Stimulated activated CD8-positive, alpha-beta memory T cell treated with anti-CD3 and anti-CD28 coated beads, Interleukin-7, amount 100 ng/mL, for 24 hours (primary cell): ENCODE measurements at places on chromosomes 16 and 17.

DNA sequence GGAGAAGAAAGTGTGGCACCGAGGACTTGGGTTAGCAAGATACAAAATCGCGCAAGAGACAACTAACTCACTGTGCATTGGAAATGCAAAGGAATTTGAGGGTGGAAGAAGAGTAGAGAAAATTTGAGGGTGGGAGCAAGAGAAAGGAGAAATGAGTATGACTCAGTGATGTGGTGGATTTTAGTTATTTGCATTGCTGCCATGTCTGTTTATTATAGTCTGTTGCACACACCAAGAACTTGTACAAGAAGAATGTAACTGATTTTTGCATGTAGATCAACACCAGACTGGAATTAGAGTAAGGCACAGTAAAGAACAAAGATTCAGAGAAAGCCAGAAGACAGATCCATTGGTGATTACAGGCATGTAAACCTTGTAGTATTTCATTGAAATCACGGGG, 71.6 kb upstream of the SMIM36 start:
- no peak for DNase-seq

GRCh38 chr17:80260791-80261158, at the start of gene RNF213:
RNF213 (plus strand) TSS chr17:80260852; CDS start chr17:80263682, 2,830 bp downstream.
- no peak for DNase-seq

DNA sequence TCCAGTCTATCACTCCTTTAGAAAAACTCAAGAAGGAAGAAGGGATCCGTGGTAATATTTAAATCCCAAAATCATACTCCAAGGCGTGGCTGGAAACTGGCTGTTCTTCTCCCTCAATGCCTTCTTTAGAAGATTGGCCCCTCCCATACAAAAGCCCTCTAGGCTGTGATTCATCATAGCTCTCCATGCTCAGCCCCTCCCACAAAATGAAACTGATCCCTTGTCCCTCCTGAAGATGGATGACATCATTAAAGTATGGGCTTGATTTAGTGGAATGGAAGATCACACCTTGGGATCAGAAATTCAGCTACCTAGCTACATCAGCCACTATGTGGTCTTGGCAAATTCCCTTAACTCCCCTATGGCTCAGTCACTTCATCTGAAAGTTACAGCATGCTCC, 4.1 kb downstream of the GRIN2A start:
- DNase-seq, result no peak

- DNase-seq, result no peak
Observed at GRCh38 chr17:79537061-79537460, 73.8 kb downstream of the RBFOX3 start.

DNA sequence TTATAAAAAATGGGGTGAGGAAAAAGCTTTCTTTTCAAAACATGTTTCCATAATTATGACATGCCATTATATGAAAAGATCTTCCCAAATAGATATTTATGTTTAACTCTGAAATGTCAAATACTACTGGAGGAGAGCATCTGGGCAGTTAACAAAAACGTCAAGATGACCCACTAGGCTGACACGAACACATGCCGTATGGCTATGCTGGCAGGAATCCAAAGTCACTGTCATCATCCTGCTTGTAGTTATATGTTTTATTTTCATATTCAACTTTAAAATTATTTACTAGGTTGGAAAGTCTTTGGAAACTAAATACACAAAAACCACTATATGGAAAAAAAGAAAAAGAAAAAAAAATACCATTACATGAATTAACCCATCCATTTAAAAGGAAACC, 27.3 kb downstream of the ANKFY1 start:
- no peak for DNase-seq

DNA sequence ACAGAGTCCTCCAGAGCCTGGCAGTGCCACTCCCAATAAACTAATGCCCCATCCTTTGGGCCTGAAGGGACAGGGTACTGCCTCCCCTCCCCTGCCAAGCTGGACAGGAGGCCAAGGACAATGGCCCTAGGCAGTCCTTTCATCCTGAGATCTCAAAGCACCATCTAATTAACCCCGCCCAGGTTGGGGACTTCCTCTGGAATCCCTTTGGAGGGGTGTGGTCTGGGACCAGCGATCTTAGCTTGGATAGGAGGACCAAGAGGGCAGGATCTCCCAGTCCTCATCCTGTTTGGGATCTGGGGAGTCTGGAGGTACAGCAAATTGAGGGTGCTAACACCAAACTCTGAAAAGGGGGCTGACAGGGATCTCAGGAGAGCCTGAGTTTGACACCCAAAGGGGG, 18.2 kb upstream of the SP6 start:
- no peak for DNase-seq

DNA sequence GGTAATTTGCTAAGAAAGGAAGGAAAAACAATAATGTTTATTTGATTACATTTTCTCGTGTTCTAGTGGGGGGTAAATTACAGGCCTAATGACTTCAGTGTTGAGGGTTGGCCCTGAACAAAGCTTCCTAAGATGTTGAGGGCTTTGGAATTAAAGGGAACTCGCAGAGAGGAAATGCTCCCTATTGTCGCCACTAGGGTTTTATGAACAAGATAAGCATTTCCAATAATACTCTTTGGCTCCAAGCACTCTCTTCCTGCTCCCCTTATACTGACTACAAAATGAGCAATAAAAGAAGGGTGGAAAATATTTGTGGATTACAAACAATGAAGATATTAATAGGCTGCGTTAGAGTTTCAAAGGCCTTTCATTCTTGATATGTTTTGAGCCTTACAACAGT, 363.6 kb downstream of the HS3ST3B1 start:
- DNase-seq, result no peak

DNA sequence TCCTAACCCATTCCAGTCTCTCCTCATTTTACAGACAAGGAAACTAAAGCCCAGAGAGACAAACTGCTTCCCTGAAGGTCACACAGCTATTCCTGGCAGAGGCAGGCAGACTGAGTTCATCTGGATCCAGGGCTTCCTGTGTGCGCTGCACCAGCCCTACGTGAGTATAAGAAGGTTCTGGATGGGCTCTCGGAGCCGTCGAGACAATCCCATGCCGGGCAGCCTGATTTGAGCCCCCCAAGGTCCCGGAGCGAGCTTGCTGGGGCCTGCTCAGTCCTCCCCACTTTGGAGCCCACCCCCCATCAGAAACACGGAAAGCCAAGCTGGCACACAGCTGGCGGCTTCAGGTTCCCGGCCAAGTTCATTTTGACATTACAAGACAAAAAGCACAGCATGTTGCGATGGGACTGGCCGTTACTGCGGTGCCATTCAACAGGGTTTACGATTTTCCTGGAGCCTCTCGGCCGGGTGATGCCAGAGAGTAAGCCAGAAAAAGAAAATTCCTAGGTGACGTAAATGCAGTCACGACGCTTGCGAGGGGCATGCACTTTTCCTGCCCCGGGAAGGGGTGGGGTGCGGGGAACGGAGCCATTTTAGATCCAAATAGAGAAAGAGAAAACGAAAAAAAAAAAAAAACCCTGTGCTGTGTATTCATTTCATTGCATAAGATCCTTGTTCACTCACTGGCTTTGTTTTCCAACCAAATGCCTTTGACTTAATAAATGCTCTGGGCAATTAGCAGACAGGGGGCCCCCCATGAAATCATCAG, 167.1 kb upstream of the FOXF1 start:
- DNase-seq, result no peak

GRCh38 chr16:68367030-68367429, 56.2 kb downstream of the PRMT7 start:
- peak; percentile 23 for DNase-seq

- DNase-seq, result no peak
Observed at GRCh38 chr16:55471448-55472097, 7.4 kb upstream of the MMP2 start.

GRCh38 chr17:81151278-81151677, 14.0 kb upstream of the PVALEF start:
- no peak for DNase-seq

DNA sequence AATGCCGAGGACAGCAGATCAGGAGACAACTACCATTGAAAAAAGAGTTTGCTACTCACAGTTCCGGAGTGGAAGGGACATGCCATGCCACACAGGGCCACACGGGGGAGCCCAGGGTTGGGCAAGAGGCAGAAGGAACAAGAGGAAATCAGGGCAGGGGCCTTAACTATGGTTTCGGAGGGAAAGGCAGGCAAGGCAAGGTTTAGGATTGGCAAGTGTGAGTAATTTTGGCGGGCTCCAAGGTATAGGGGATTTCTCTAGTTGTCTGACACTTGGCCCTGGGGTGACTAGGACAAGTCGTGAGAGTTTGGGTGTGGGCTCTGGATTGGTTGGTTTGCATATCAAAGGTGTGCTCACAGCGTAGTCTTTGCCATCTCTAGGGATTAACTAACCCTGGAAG, 27.0 kb upstream of the NTN1 start:
- peak; percentile 46 for DNase-seq

GRCh38 chr16:30185683-30186421, 2.5 kb downstream of the CORO1A start:
- peak; percentile 57 for DNase-seq

GRCh38 chr17:80797741-80798594, 193.7 kb upstream of the CHMP6 start:
- DNase-seq, result no peak

- DNase-seq, result no peak
Observed at GRCh38 chr17:2750721-2751120, 1.3 kb upstream of the CCDC92B start.

DNA sequence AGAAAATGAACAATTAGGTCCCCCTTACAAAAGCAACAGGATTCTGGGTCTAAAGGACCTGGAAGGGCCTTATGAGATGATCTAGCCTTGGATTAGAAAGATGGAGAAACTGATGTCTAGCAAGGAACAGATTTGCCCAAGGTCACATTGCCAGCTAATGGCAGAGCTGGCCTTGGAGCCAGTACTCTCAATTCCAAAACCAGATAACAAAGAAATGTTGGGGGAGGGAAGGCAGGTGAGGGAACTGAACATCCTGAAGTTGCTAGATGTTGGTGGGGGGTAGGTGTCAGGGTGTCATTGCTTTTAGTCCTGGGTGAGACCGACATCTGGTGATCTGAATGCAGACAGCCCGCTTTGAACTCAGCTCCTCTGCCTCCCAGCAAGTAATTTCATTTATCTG, 11.3 kb upstream of the ZNF423 start:
- DNase-seq, result no peak

- DNase-seq, result no peak
Observed at GRCh38 chr16:53089434-53090285, 34.9 kb downstream of the CHD9 start.

DNA sequence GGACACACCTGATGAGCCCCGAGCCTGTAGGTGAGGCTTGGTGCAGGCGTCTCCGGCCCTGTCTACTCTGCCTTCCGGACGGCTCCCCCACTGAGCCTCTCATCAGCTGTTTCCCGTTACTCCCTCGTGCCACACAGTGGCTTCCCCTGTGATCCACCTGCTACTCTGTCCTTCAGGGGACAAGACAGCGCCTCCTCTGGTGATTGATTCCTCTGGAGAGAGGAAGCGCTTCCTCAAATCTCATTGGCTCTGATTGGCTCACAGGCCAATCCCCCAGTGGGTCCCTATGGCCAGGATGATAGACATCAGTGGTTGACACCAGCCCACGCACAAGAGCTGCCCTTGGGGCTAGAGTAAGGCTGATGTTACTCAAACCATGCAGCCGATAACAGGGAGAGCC, 24.0 kb downstream of the RNF213 start:
- DNase-seq, result no peak

DNA sequence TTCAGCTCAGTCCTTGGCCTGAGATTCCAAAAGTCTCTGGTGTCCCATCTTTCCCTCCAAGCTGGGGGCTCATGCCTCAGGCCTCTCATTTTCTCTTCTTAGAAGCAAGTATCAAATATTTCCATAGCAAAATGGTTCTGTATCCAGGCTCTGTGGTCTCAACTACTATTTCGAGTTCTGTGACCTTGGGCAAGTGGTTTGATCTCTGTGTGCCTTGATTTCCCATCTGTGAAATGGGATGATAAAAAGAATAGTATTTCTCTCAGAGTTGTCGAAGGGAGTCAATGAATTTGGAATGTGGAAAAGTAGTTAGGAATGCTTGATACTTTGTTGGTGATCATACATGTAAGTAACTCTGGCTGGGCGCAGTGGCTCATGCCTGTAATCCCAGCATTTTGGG, 6.4 kb downstream of the SYT17 start:
- DNase-seq, result no peak

- DNase-seq, result no peak
Observed at GRCh38 chr17:56629531-56630075, 36.1 kb downstream of the NOG start.

DNA sequence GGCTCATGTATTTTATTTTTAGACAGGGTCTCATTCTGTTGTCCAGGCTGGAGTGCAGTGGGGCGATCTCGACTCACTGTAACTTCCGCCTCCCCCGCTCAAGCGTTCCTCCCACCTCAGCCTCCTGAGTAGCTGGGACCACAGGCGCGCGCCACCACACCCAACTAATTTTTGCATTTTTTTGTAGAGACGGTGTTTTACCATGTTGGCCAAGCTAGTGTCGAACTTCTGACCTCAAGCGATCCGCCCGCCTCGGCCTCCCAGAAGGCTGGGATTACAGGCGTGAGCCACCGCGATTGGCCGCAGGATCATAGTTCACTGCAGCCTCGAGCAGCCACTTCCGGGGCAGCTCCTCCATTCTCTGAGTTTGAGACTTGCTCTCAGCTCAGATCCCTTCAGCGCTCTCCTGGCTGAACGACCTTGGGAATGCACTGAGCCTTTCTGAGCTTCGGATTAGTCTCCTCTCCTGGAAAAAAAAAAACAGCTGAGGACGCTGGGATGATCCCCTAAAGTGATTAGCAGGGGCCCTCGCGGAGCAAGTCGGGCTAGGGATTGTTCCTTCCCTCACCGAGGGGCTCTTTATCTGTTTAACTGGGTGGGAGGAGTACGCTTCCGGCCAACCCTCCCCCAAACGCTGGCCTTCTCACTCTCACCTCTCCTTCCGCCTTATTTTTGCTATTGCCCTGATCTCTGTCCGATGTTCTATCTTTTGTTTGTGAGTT, 1.1 kb upstream of the PKMYT1 start:
- DNase-seq, result no peak

GRCh38 chr16:87918338-87918737, 18.0 kb downstream of the CA5A start:
- no peak for DNase-seq

- no peak for DNase-seq
Observed at GRCh38 chr17:41176744-41177387, 1.2 kb downstream of the KRTAP4-2 start.

DNA sequence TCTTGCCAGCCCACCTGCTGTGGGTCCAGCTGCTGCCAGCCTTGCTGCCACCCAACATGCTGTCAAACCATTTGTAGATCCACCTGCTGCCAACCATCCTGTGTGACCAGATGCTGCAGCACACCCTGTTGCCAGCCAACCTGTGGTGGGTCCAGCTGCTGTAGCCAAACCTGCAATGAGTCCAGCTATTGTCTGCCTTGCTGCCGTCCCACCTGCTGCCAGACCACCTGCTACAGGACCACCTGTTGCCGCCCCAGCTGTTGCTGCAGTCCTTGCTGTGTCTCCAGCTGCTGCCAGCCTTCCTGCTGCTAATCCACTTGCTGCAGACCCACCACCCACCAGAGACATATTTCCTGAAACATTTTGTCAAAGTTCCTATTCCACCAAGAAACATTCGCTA, 641 bp downstream of the KRTAP9-1 start:
- DNase-seq, result no peak
